ENCODE measurements at places on chromosomes 4 and X. TPM values are rescaled to one million over a fixed set of nuclear protein-coding genes. Genes with fewer than 3 reads are reported as not detected.

EFHC2 gene
- polyA plus RNA-seq = 4.6 TPM

- DNase-seq = no peak
Measured at GRCh38 chr4:60611762-60612496, 588.2 kb upstream of the ADGRL3 start.

DNA sequence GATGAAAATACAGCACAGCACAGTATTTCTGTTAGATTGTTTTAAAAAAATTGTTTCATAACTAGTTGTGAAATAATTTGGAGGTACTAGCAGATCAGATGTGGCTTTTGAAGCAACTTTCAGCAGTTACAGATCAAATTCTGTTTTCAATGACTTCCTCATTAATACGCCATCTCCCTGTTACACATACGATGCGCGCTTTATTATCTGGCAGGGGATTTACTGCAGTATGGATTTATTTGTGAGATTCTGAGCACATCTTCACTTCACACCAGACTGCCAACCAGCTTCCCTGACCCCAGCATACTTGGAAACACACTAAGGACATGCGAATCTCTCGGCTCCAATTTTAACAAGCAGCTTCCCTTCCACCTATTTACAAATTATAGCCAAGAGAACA is 235.5 kb upstream of the DIAPH2 start:
- no peak for DNase-seq

- peak; percentile 14 for DNase-seq
Measured at GRCh38 chr4:120517966-120518365, 404.6 kb downstream of the PRDM5 start.

ARSJ gene
- 6.3 TPM for polyA plus RNA-seq

DNA sequence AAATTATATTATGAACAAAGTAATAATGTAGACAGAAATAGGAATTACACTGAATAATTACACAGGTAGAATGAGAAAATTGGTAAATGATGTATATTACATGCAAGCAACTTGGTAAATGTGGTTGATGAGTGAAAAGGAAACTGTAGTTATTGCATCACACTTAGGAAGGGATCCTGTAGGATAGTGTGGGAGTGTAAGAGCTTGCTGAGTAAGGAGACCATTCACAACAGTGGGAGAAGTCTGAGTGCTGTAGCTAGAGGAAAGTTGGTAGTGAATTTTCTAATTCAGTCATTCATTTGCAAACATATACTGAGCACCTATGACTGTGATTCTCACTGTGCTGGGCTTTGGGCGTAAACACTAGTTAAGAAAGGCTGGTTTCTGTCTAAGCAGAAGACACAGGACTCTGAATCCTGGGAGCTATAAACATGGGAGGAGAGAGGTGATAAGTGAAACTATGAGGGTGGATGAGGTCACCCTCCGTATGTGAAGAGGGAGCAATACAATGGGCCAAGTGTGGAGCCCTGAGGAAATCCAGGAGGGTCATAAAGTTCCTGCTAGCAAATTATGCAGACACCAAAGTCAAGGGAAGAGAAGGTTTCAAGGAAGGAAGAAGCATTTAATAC is 14.2 kb upstream of the CPE start:
- no peak for DNase-seq

DNA sequence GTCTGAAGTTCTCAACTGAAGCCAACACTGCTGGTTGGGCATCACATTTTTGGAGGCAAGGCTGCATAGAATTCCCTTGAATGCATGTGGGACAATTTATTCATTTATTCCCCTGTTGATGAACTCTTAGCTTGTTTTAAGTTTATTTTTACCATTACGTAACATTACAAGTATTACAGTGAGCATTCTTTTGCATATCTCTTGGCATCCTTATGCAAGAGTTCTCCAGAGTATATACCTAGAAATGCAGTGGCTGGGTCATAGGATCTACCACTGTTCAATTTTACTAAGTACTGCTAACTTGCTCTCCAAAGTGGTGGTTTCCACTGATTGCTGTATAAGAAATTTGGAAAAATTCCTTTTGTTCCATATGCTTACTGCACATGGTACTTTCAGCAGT is 66.5 kb downstream of the UCHL1 start:
- no peak for DNase-seq

GRCh38 chr4:78764498-78764961 is 11.6 kb upstream of the BMP2K start:
- DNase-seq = no peak

CENPVL1 gene
- not detected for polyA plus RNA-seq

DNA sequence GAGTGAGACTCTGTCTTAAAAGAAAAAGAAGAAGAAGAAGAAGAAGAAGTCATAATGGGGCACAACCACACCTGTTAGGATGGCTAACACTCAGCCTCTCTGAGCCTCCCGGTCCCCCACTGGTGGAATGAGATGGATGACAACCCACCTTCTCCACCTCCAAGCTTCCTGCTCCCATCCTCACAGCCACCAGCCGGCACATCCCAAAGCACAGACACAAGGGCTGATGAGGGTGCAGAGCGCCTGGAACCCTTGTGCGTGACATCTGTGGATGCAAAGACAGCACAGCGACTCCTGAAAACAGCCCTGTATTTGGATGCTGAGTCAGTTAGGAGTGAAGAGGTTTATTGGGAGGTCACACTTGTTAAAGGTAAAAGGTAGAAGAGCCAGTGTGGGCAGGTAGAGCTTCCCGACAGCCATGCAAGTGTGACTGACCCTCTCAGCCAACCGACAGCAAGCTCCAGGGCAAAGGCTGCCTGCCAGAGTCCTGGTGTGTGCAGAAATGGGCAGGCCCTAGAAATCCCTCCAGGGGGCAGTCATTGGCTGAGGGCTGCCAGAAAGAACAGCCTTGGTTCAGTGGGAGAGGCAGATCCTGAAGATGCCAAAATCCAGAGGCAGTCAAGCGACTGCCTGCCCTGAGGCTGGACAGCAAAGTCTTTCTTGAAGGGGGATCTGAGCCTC is 26.6 kb upstream of the MAN2B2 start:
- DNase-seq = no peak

- no peak for DNase-seq
Measured at GRCh38 chr4:123555807-123556273, 159.2 kb downstream of the SPRY1 start.

ARX gene
- polyA plus RNA-seq = 0.10 TPM

GRCh38 chr4:110152386-110152785 is 46.0 kb downstream of the ELOVL6 start:
- no peak for DNase-seq

USP51 gene
- polyA plus RNA-seq = 10.6 TPM

UGT2B15 gene
- 0.72 TPM for polyA plus RNA-seq

MEPE gene
- polyA plus RNA-seq = 0.40 TPM

GRCh38 chr4:37236165-37236564 is 8.4 kb upstream of the NWD2 start:
- no peak for DNase-seq

DNA sequence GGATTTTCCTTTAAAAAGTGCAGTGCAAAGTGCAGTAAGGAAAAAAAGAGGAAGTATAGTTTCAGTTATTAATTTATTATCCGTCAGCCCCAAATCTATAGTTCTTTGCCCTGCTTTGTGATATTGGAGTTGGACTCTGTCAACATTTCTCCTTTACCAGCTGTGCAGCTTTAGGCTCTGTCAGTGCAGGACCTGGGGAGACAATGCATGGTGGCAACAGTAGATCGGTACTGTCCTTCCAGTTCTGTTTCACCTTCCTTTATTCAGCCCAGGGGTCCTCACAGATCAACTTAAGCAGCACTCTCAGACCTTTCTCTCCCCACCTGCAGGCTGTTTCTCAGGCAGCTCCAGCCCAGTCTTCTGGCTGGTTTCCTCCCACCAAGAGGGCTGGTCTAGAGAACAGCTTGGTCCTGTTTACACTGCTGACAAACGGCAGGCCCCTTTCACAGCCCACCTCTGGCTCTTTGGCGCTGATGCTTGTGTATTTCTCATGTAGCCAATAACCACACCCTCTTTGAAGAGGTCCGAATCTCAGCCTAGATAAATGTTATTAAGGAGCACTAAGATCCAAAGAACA is 71.6 kb downstream of the MCUB start:
- no peak for DNase-seq

AKAP14 gene
- polyA plus RNA-seq = 1.8 TPM

DNA sequence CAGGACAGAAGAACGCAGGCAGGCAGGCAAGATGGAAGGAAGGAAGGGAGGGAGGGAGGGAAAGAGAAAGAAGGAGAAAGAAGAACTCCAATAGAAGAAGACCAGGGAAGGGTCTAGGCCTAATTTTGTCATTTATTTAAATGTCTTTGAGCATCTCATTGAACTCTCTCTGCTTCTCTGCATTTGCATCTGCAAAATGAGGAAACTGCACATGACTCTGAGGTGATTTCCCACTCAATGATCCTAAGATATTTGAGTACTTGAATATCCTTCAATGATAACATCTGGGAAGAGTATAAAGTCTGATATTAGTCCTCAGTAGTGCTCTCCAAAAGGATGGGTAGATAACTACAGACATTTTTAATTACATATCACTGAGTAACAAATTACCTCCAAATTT is 33.1 kb upstream of the RBPJ start:
- no peak for DNase-seq

All from right lung (tissue), 10 donors.